Stimulated activated CD4-positive, alpha-beta T cell treated with anti-CD3 and anti-CD28 coated beads, TNF-alpha, amount 100 ng/mL, for 4 hours (primary cell): ENCODE measurements at places on chromosomes 1 and 21.

DNA sequence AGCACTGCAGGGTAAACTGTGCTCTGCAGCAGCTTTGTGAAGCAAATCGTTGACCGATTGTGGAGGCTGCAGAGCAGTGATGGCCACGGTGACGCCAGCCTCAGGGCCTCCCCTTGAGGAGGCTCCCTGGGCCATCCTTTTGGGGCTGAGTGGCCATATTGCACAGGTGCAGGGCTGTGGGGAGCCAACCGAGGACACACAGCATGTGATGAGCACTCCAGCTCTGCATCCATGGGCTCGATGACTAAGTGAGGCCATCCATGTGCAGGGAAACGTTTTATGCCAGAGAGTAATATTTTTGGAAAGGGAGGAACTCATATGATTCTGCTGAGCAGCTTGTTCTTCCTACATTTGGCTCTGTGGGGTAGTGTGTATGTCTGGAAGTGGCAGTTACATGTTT lies 24.6 kb downstream of the KCNK1 start:
- DNase-seq = no peak

- DNase-seq = no peak
Measured at GRCh38 chr1:31570906-31571305, 5.4 kb upstream of the TINAGL1 start.

- no peak for DNase-seq
Measured at GRCh38 chr1:92502247-92502646, 15.5 kb upstream of the GFI1 start.

GRCh38 chr1:59520827-59521418 lies 224.0 kb downstream of the FGGY start:
- no peak for DNase-seq

DNA sequence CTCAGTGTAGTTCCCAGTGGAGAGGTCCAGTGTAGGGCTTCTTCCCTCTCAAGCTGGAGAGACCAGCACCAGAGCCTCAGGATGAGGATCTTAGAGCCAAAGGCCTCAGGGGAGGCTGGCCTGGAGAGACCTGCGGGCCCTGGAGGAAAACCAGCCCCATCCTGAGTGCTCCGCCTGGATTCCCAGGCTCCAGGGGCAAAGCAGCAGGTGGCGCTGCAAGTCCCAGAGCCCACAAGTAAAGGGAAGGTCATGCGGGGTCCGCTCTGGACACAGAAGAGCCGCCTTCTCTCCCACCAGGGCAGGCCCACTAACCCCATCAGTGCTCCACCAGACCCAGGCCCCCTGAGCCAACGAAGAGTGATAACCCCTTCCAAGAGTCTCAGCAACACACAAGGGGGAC lies 22.7 kb downstream of the PGBD5 start:
- no peak for DNase-seq

GRCh38 chr1:19715334-19716203 lies 50.9 kb downstream of the HTR6 start:
- DNase-seq = peak; percentile 61

DNA sequence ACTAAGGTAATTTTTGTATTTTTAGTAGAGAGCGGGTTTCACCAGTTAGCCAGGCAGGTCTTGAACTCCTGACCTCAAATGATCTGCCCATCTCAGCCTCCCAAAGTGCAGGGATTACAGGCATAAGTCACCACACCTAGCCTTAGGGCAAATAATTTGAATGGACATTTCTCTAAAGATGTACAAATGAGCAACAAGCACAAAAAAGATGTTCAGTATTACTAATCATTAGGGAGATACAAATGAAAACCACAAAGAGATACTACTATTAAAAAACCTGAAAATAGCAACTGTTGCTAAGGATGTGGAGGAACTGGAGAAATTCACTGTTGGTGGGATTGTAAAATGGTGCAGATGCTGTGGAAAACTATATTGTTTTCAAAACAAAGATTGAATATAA lies 79.1 kb downstream of the GABPA start:
- DNase-seq = no peak

- no peak for DNase-seq
Measured at GRCh38 chr1:183302452-183303322, 115.5 kb downstream of the NMNAT2 start.

DNA sequence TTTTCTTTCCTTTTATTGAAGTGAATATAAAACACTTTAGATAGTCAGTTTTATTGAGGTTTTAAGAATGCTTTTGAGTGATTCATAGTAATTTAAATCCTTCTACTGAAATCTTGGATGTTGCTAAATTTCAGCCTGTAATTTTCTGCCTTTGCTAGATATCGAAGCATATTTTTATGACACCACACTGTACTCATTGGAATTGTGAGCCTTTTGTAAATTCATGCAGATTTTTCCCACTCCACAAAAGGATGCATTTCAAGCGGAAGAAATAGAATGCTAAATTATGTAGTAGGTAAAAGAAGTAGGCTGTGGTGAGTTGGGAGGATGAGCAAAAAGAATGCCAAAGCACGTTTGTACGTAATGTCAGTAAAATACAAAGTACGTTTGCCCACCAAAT lies 13.8 kb downstream of the SNX7 start:
- DNase-seq = no peak

DNA sequence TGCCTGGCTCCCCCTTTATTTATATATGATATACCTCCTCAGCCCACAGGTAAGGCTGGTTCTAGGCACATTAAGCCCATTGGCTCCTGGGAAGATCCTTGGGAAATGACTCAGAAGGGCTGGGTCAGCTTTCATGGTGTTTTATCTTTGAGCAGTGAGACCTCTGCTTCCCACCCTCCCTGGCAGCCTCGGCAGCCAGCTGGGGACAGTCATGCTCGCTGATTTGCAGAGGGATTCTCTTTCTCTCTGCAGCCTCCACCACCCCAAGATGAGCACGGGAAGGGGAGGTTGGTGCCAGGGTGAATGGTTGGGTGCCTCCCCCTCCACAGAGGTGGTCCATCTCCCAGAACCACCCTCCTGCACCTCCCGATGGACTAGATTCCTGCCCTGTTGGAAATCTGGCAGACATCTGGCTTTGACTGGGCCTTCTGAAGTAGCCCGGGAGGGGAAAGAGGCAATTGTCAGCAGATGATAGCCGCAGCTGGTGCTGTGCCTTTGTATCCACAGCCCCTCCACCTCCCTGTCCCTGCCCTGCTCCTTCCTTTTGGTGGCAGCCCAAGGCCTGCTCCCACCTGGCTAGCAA lies 24.6 kb downstream of the IER5 start:
- DNase-seq = no peak

DNA sequence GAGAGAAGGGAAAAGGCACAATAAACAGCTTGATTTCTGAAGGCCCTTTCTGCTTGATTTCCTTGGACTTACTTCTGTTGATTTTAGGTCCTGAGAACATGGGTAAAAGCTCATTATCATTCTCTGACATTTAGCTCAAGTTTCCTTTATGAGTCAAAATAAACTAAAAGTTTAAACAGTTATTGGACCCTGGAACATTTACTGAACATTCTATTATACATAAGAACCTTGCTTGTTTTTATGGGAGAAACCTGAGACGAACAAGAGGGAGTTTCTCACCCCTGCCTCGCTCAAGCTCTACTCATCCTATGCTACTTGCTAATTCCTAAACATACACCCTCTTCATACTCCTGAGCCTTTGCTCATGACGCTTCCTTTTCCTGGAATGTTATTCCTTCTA lies 538.3 kb upstream of the PKN2 start:
- DNase-seq = no peak

DNA sequence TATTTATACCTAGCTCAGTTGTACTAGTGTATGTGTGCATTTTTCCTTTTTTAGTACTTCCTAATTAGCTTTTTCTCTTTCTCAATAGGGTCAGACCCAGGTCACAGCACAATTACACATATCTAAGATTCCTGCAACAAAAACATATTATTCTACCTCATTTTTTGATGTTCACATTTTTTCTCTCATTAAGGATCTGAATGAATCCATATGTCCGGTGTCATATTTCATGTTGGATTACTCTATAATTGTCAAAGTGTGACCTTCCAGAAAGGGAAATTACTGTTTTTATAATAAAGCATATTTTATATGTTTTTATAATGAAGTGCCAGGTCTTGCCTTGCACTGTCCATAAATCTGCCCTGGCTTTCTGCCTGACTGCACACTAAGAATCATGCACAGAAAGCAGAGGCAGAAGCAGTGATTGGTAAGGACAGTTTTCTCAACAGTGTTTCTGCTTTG lies 143.7 kb downstream of the KCNT2 start:
- no peak for DNase-seq

DNA sequence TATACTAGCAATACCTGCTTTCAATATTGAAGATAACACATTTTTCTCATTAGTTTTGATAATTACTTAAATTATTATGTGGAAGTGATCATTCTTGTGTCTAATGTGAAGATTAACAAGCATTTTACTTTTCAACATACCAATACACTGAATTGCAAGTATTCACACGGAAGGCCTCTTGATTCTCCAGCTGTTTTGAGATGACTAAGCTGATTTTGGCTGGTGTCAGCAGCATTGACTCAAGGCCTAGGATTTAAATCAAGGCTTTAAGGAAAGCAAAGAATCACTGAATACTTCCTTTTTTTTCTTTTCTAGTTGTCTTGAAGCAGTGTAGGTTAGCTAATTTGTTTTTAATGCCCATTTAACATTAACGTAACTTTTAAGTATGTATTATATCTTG lies 373.7 kb downstream of the SRGAP2C start:
- DNase-seq = no peak

GRCh38 chr1:89573410-89573809 lies 48.8 kb downstream of the LRRC8B start:
- DNase-seq = no peak

DNA sequence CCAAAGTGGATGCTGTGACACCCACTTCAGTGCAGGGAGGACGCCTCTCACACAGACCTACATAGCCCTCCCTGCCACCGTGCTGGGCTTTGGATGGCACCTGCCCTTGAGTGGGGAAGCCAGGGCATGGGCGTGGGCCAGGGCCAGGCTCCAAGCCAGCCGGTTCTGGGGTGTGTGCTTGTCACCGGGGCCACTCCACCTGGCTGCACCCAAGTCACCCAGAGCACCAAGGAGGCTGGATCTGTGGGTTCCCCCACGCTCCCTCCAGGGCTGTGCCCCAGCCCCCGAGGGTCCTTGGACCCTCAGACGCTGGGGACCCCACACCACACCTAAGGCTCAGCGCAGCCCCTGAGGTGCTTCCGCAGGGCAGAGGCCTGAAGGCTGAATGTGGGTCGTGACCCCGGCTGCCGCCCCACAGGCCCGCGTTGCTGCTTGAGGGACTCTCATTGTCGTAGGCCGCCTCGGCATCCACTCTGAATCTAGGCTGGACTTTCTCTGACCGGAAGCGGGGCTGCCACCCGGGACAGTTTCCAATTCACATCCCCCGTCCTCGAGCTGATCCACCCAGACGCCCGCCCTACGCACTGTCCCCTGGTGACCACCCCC lies 1.5 kb downstream of the MXRA8 start:
- DNase-seq = no peak

DNA sequence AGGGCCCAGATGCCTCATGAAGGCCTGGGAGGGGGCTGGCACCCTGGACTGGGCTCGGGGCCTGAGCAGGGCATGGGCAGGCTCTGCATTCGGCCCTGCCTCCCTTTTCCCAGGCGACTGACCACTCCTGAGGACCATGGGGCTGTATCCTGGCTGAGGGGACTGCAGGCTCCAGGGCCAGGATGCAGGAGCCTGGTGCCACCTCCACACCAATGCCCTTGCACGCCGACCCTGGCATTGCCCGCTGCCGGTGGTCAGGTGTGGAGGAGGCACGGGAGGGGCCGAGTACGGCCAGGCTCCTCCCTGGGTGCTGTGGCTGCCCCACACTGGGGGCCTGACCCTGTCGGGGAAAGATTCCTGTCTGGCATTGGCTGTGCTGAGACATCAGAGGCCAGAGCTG lies 128.9 kb downstream of the SIK1 start:
- no peak for DNase-seq

- DNase-seq = no peak
Measured at GRCh38 chr1:42924851-42925760, 33.6 kb downstream of the SLC2A1 start.

DNA sequence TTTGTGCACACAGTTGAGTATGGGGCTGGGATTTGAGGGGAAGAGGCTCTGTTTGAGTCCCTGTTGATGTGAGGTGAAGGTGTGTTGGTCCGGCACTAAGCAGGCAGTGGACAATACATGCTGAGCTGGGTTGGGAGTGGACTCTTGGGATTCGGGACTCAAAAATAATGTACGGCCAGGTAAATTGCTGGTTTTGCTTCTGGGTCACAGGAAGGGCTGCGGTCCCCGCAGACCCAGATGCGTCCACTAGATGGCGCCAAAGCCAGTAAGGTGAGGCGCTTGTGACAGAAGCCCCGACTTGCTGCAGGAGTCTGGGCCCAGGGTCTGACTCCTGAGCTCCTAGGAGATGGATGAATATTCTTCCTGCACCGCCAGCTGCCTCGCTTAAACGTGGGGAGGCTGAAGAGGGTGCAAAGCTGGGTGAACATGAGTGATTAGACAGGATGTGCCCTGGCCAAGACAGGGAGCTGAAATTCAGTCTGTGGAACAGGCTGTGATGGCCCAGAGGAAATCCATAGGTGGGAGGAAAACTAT lies 61.4 kb downstream of the ACBD3 start:
- DNase-seq = peak; percentile 86

DNA sequence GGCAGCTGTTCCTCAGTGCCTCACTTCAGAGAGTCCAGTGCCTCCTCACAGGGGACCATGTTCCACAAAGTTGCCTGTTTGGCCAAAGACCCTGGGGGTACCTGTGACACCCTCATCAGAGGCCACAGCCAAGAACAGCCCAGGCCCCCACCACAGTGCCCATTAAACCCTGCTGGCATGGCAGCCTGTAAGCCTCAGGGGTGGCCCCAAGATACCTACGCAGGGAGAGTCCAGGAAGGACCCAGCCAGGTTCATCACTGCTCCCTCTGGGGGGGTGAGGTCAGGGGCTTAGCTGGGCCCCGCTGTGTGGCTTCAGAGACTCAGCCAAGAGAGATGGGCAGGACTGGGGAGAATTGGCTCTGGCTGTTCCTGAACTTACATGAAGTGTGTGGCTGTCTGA lies 19.1 kb upstream of the PRDM16 start:
- DNase-seq = no peak

DNA sequence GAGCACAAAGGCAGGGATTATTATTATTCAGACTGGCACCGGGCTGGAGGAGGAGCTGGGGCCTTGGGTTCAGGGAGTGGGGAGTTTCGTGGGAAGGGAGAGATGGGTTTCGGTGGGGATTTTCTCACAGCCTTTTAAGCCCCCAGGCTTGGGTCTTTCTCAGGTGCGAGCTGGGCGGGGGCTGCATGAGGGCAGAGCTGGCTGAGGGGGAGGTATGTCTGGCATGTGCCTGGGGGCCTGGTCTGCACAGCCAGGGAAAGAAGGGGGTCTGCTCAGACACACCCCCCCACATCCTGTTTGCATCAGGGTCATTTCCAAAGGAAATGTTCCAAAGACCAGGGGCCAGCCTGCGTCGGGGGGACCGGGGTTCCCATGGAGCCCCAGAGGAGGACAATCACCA lies 21.6 kb downstream of the GRHL3 start:
- DNase-seq = no peak
